Stimulated activated CD8-positive, alpha-beta memory T cell treated with anti-CD3 and anti-CD28 coated beads, Interleukin-15, amount 100 ng/mL, for 4 hours (primary cell): ENCODE measurements at places on chromosomes 1 and 21.

GRCh38 chr21:45319461-45320211 is 31.9 kb upstream of the POFUT2 start:
- no peak for DNase-seq

GRCh38 chr1:180528868-180529470 is 26.6 kb upstream of the ACBD6 start:
- DNase-seq, result no peak

- no peak for DNase-seq
Observed at GRCh38 chr1:6385488-6386191, 7.9 kb downstream of the ACOT7 start.

DNA sequence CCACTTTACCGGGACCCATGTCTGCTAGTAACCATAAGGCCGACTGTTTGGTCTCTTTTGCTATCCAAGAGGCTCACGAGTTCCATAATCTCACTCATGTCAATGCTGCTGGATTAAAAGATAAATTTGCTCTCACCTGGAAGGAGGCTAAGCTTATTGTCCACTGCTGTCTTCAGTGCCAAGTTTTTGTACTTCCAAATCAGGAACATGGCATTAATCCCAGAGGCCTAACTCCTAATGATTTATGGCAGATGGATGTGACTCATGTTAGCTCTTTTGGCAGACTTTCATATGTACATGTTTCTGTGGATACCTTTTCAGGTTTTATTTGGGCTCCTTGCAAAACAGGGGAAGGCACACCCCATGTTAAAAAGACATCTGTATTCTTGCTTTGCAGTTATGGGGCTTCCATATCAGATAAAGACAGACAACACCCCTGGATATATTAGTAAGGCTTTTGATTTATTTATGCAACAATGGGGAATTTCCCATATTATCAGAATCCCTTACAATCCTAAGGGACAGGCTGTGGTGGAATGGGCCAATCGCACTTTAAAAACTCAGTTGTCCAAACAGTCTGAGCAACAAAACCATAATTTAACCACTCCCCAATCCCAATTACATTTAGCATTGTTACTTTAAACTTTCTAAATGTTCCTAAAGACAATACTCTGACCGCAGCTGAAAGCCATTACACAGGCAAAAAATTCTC is 162.7 kb downstream of the IER5 start:
- no peak for DNase-seq

GRCh38 chr1:12587981-12588640 is 29.9 kb downstream of the DHRS3 start:
- DNase-seq, result no peak

GRCh38 chr1:1907098-1907736 is 7.8 kb upstream of the CALML6 start:
- DNase-seq, result no peak

- DNase-seq, result no peak
Observed at GRCh38 chr21:44423312-44423821, 31.9 kb upstream of the LRRC3 start.

- DNase-seq, result no peak
Observed at GRCh38 chr1:33819290-33819912, 44.5 kb upstream of the HMGB4 start.

DNA sequence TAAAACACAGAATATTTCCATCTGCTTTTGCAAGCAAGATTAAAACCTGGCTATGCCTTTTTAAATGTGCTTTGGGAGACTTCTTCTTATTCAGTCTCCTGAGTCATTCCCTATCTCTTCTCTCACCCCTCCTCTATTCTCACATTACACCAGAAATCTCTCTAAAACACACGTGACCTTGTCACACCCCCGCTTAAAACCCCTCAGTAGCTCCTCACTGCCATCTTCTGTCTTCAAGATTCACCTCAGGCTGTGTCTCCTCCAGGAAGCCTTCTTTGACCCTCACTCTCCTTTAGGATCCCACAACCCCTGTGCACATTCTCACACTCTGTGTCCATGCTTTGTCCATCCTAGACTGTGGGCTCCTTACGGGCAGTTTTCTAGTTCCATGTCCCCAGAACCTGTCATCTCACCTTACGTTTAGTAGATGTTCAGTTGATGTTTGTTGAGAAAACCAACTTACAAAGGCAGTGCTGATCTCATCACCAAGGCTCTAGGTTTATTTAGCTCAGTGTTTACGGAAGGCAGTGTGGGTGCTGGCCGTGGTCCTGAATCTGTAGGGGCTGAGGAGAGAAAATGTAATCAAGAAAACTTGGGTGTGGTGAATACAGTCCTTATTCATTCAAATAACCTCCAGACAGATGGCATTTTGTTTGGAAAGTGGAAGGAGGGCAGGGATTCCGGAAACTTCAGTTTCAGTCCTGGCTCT is 143.5 kb downstream of the DMRTA2 start:
- no peak for DNase-seq

DNA sequence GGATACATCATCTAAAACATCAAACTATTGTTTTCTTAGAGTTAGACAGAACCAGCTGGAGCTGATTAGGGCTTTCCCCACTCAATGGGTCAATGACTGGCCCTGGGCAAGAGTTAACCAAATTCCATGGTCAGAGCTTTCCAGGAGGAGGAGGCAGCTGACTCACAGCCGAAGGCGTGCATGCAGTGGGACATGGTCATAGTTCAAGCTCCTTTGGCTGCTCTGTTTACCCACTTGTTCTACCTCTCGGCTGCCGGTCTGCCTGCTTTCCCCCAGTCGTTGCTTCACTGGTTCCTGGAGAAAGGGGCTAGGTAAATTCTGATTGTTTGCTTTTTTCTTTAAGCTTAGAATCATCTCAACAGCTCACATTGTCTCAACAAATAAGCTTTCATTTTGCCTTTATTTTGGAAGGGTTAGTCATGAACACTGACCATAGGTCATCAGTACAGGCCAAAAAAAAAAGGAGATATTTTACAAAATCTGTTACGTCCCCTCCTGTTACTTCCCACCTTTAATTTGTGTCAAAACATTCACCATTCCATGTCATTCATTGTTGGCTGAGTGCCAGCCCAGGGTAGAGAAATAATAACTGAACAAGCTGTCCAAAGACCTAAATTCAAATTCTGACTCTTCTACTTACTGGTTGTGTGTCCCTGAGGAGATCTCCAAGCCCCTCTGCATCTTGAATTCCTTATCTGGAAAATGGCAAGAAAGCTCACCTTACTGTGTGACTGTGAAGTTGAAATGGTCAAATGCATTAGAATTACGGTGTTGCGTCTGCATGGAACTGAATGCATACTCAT is 12.0 kb downstream of the MAB21L3 start:
- DNase-seq, result no peak

- DNase-seq, result no peak
Observed at GRCh38 chr21:45109831-45110492, 35.6 kb downstream of the ADARB1 start.

DNA sequence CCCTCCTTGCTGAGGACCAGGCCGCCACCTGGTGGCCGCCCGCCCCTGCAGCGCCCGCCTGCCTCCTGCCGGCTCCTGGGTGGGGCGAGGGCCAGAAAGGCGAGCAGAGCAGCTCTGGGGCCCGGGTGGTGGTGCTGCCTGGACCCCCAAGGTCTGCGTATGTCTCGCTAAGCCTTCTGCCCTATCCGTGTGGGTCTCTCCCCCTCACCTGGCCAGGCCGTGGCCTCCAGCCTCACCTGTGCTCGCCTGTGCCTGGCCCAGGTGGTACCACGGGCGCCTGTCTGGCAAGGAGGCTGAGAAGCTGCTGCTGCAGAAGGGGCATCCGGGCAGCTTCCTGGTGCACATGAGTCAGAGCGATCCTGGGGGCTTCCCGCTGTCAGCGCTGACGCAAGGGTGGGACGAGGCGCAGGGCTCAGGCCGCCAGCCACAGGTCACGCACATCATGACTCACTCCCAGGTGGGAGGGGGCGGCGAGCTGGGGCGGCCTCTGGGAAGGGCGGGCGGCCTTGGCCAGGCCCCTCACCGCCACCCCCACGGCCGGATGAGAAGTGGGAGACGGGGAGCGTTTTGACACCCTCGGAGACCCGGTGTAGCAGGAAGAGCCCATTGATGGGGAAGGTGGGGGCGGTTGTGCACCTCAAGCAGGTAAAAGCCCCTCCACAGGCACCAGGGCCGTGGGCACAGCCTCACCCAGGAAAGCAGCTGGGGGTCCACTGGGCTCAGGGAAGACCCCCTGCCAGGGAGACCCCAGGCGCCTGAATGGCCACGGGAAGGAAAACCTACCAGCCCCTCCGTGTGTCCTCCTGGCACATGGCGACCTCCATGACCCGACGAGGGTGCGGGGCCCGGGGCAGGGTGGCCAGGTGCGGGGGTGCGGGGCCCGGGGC is 9.9 kb downstream of the RNF223 start:
- peak; percentile 91 for DNase-seq

DNA sequence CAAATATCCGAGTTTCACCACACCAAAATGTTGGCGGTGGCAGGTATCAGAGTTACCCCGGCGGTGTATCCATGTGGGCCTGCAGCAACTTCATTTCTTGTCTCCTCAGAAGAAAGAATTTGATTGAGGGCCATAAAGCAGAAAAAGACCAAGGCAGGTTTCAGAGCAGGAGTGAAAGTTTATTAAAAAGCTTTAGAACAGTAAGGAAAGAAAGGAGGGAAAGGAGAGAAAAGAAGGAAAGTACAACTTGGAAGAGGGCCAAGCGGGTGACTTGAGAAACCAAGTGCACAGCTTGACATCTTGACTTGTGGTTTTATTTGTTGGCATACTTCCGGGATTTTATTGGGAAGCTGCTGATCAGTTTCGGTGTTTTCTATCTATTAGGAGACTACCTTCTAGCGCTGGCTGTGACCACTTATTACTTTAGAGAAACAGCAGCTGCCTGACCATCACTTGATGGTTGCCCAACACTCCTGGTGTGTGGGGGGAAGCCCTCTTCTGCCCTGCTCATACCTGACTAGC is 75.5 kb upstream of the RAB3GAP2 start:
- no peak for DNase-seq

GRCh38 chr1:35364741-35365140 is 96.2 kb downstream of the ZMYM4 start:
- DNase-seq, result no peak

GRCh38 chr1:4584449-4584848 is 70.0 kb upstream of the AJAP1 start:
- no peak for DNase-seq

DNA sequence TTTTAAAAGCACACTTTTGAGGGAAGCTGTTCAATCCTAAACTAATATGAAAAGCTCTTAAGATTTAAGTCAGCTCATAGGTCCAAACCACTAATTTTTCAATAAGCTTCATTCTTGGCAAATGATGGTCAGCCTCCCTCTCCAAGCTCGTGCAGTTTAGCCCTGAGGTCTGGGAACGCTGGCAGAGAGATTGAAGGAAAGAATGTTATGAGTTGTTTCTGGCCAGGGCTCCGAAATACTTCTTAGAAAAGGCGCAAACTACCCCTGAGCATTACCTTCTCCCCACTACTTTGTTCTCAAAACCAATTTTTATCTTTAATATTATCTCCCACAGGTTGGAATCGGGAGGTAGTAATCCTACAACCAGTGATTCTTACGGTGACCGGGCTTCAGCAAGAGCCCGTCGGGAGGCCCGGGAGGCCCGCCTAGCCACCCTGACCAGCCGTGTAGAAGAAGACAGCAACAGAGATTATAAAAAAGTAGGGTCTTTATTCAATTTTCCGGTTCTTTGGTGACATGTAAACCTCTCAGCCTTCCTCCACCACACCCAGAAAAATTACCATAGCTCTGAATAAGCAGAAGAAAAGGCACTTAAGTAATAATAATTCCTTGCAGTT is 147.7 kb downstream of the SYT2 start:
- DNase-seq, result no peak

DNA sequence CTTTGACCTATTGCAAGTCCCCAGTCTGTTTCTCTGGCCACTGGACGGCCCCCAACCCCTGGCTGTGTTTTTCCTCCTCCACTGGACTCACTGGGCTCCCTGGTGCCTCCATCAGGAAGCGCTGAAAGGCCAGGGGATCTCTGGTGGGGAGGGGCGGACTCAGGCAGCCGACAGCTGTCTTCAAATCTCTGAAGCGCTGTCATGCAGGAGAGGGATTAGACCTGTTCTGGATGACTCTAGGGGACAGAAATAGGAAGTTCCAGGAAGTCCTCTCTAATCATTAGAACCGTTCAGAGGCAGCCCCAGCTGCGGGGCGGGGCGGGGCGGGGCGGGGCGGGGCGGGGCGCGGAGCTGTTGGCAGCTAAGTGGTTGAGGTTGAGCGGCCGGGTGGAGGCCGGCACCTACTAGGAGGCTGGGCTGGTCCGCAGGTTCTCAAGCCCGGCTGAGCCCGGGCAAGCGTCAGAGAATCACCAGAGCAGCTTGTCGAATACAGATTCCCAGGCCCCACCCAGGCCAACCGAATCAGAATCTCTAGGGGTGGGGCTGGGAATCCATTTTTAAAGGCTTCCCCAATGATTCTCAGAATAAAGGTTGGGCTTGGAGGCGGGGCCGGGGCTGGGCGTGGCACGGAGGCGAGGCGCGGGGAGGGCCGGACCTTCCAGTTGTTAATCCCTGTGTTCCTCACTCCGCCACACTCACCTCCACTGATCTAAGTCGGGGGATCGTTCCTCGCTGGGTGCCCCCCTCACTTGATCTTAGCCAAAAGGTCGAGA is 11.4 kb upstream of the PHLDA3 start:
- DNase-seq, result no peak

- DNase-seq, result no peak
Observed at GRCh38 chr1:184567637-184568036, 180.8 kb downstream of the C1orf21 start.

- no peak for DNase-seq
Observed at GRCh38 chr1:241357366-241358340, 648 bp upstream of the RGS7 start.

- DNase-seq, result no peak
Observed at GRCh38 chr1:54971317-54971791, 9.1 kb upstream of the TMEM61 start.

DNA sequence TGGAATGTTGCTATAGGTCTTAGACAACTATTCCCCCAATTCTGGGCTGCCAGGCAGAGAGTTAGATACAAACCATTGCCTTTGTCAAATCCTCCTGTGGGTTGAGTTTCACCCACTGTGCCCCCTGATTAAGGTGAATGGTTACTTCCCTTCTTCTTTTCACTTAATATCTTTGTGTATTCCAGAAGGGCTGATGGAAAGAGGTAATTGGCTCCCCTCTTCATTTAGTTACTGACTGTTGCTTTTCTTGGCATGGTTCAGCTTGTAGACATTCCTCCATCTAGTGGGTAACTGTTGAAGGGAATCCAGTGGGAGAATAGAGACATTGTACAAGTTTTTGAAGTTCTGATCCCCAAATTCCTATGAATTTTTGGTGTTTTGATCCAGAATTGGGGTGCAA is 43.8 kb upstream of the MACF1 start:
- DNase-seq, result no peak
